ENCODE measurements at places on chromosomes 1 and 21.

DNA sequence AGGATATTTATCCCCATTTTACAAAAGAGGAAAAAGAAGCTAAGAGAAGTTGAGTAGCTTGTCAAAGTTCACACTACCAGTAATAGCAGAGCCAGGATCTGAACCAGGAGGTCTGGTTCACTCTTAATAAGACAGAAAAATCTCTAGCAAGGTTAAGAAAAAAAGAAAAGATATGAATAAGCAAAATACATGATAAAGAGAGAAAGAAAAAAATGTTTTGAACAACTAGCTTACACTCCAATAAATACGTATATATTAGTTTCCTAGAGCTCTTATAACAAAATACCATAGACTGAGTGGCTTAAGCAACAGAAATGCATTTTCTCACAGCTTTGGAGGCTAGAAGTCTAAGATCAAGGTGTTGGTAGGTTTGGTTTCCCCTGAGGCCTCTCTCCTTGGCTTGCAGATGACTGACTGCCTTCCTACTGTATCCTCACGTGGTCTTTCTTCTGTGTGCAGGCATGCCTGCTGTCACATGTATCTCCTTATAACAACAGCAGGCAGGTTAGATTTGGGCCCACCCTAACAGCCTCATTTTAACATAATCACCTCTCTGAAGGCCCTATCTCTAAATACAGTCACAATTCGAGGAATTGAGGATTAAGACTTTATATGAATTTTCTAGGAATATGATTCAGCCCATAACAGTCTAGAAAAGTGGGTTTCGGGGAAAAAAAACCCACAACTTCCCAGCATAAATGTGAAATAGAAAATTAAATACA lies 60.4 kb downstream of the LEPR start:
- DNase-seq: peak; percentile 99

GRCh38 chr1:165376041-165376810 lies 19.7 kb upstream of the LMX1A start:
- DNase-seq: peak; percentile 46

DNA sequence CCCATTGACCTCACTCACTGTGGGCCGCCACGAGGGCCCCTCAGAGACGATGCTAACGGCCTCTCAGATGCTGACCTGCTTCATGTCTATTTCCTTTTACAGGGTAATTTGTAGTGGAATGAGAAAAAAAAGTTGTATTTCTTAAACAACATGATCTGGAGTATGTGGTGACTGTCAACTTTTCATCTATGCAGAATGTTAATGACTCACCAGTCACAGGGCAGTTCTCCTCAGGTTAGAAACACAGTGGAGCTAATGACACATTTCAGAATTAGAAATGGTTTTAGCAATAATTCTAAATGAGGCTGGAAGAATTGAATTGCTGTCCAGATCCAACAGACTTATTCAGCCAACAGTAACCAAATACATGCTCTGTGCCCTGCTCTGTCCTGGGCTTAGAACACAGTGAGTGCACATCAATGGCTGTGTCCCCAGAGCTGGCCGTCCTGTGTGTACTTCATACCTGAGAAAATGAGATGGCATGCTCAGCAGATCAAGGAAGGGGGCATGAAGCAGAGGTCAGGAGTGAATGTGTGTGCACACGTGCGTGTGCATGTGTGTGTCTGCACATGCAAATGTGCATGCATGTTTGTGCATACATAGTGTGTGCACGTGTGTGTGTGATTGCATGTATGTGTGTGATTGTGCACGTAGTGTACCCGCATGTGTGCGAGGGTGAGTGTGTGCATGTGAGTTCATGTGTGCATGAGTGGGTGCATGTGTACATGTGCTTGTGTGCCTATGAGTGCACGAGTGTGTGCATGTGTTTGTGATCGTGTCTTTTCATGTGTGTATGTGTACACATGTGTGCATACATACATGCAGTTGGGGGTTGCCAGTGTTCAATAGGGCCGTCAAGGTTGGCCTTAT lies 145.3 kb downstream of the PCBP3 start:
- DNase-seq: no peak

DNA sequence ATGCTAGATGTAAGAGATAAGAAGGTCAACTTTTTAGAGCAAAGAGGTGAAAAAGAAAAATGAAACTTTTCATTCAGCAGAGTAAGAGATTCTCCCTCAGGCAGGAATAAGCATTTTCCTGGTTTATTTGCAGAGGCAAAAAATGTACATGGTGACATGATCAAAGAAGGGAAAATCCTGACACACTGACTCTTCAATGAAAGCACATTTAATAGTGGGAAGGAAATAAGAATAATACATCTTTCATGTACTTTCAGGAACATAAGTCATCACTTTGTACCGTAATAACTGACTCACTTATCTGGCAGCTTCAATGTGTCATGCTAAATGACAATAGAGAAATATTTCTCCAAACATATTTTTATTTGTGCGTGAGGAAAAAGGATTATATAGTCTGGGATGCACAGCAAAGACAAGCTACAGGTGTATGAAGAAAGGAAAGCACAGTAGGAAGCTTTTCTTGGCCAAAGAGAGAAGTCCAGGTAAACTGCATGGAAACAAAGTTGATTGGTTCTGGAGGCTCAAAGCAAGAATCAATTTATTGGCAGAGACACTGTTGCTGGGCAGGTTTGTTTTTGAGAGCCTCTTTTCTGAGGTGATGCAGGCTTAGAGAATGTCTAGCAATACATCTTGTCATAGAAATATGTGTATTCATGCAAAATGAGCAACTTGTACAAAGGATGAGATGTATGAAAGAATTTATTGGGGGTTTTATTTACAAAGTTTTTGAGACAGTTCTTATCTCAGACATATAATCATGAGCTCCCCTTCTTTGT lies 1409.0 kb downstream of the PLA2G4A start:
- no peak for DNase-seq

- DNase-seq: no peak
These were observed 13.6 kb downstream of the SLC26A9 start for GRCh38 chr1:205929496-205930194.

GRCh38 chr1:116502671-116503314 lies 68.0 kb downstream of the CD58 start:
- DNase-seq: peak; percentile 80

DNA sequence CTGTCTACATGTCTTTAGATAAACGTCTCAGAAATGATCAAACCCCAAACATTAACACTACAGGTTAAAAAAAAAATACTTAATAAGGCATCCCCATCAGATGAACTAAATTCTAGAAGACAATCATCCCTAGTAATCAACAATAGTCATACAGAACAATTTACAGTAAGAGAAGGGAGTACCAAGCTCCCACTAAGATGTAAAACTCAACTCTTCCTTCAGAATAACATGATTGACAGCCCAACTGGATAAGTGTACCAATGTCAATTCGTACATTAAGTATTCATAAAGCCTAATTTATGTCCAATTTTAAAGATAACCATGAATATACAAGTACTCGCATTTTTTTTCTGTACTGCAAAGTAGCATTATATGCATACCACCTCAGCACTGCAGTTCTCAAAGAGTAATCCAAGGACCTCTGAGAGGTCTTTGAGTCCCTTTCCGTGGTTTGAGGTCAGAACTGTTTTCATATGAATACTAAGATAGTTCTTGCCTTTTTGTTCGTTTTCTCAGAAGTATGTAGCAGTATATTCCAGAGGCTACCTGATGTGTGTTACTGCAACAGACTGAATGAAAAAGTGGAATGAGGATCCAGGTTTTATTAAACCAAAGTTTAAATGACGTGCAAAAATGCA lies 6.6 kb downstream of the SCAF4 start:
- no peak for DNase-seq

- DNase-seq: no peak
These were observed 60.4 kb upstream of the GORAB start for GRCh38 chr1:170471398-170472053.

- peak; percentile 35 for DNase-seq
These were observed 15.4 kb upstream of the LCE5A start for GRCh38 chr1:152495066-152495675.

GRCh38 chr1:61424382-61424781 lies 300.6 kb downstream of the TM2D1 start:
- no peak for DNase-seq

- no peak for DNase-seq
These were observed 56.7 kb downstream of the ARHGEF10L start for GRCh38 chr1:17596186-17596585.

DNA sequence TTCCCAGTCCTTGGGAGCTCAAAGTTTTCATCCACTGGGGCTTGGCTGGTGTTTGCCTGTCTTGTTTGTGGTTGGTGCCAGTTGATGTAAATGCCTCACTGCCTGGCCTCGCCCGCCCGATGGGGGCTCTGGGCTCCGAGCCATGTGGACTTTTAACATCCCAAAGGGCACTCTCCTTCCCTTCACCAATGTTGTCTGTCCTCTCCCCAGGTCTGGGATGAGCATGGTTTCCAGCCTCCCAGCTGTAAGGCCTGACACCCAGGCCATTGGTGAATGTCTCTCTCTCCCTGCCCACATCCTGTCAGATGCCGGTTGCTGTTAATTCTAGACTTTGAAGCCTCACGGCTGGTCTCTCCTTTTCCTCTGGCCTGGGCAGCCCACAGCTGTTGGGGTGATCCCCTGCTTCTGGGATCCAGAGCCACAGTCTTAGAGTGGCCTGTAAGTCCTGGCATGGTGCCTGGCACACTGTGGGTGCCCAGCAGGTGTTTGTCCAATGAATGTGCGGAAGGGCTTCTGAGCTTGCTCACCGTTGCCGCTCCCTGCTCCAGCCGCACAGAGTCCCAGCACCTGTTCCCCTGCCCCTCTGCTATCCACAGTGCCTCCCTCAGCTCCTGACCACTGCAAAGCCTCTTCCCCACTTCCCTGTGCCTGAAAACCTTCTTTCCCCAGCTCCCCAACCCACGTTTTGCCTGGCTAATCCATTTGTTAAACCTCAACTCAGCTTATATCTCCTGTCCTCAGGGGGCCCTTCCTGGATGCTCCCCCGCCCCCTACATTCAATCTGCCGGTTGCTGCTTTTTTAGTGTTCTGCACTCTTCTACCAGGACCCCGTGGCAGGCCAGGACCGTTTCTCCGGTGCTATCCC lies 3.3 kb upstream of the C1orf174 start:
- DNase-seq: peak; percentile 40

GRCh38 chr1:4020449-4020848 lies 120.4 kb upstream of the C1orf174 start:
- DNase-seq: no peak

DNA sequence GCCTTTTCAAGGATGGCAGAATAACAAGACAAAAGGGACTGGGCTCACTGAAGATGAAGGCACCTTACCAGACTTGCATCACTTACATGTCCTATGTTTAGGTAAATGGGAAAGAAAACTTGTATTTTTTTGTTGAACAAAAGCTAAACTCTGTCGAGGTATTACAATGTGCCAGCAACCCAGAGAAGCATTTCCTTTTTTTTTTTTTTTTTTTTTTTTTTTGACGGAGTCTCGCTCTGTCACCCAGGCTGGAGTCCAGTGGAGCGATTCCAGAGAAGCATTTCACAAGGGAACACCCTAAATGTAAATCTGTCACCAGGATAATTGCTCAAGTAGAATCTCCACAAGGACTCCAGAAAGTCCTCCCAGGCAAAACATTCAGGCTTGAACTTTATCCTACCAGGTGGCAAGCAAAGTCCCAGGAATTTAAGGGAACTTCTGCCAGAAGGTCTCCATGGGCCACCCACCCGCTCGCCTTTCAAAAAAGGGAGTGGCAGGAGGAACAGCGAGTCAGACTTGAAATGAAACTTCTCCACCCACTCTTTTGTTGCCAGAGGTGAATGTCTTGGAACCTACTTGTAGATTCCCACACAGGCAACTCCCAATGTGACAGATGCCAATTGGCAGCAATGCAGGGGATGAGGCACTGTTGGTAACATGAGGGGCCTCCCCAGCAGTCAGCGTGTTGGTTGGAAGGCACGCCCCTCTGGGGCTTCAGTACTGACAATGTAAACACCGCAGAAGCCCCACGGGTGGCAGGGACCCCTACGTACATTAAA lies 125.0 kb downstream of the TIAM1 start:
- no peak for DNase-seq

- DNase-seq: no peak
These were observed 203.0 kb downstream of the TOMM20 start for GRCh38 chr1:234925440-234926263.

All from hematopoietic multipotent progenitor cell treated with erythropoietin and hydrocortisone succinate and interleukin-3 and kit ligand, for 8 days (in vitro differentiated cells).